ENCODE measurements at places on chromosomes 3 and 15.

GRCh38 chr15:77907824-77908751 is 169.4 kb downstream of the TBC1D2B start:
- DNase-seq, result peak; percentile 86

DNA sequence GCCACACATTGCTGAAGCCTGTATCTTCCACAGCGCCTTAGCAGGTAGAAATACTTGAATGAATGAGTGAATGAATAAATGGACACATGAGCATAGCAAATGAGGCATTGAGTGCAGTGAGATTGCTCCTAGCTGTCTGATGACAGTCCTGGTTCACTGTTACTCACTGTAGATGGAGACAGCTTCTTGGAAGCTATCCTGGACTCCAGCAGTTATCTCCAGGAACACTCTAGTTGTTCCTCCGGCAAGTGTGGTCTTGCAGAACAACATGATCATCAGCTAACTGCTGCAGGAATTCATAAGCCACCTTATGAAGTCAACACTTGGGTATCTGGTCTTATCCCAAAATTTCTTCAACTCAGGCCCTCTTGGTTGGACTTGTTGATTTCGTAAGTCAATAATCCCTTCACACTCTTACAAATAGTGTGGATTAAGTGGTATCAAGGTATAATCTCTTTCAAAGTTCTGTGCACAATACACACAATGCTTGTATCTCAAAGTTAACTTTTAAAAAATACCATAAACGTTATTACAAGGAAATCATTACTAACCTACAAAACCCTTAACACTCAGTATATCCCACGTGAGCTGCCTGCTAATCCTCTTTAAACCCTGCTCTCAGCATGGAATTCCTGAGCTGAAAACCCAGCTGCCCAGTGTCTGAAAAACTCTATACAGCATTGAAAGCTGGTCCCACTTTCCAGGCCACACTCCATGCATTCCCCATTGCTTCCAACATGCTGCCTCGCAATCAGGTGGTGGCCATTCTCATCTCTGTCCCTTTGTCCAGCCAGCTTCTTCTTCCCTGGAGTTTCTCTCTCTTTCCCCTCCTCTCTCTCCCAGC is 14.4 kb upstream of the ZBTB38 start:
- DNase-seq, result no peak

DNA sequence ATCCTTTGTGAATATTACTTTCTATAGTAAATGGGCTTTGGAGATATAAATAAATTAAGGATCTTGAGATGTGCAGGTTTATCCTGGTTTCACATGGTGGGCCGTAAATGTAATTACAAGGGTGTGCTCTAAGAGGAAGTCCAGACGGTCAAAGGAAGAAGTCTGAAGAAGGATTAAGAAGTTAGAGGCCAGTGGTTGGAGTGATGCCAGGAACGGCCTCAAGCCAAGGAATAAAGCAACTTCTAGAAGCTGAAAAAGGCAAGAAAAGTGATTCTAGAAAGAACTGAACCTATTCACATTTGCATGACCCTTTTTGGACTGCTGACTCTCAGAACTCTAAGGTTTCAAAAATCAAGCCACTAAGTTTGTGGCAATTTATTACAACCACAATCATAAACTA is 981.3 kb upstream of the ALCAM start:
- DNase-seq, result no peak

DNA sequence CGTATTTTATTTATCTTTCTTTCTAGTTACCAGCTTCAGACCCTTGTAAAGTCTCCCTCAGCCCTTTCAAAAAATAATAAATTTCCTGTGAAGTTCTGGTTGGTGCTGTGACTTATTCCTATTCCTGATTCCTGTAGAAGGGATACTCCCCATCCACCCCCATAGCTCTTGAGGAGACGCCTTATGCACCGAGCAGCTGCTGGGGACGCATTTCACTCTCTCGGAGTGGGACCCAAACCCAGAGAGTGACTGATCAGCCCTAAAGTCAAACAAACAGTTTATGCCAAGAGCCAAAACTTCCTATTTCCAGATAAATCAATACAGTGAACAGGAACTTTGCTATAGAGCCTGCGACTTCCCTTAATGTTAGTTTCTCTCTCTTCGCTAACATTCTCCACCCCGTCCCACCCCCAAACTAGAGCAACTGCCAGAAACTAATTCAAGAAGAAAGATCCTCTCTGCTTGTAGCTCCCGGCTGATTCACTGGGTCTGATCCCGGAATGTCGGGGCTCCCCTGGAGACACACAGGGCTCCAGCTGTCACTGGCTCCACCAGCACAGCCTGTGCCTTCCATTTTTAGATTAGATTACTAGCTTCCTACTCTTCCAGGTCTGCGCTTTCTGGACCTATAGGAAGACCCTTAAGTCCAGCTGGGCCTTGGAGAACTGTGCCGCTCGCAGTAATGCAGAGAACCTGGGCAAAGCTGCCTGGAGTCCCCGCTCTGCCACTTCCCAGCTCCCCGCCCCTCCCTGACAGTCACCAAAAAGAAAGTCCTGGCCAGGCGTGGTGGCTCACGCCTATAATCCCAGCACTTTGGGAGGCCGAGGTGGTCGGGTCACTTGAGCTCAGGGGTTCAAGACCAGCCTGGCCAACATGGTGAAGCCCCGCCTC is 45.2 kb downstream of the KLHL25 start:
- peak; percentile 3 for DNase-seq

DNA sequence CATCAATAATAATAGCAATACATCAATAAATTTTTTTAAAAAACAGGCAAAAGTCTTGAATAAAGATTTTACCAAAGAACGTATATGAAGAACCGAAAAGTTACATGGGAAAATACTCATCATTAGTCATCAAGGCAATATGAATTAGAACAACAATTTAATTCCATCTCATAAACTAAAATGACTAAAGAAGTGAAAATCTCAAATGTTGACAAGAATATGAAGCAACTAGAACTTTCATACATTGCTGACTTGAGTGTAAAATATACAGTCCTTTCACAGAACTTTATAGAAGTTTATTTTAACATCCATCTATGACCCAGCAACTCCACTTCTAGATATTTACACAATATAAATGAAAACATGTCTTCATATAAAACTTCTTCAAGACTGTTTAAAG is 35.3 kb upstream of the ABHD10 start:
- no peak for DNase-seq

GRCh38 chr3:124926426-124927101 is 8.0 kb downstream of the MUC13 start:
- DNase-seq, result no peak

GRCh38 chr3:127475975-127476705 is 114.4 kb downstream of the TPRA1 start:
- DNase-seq, result no peak

DNA sequence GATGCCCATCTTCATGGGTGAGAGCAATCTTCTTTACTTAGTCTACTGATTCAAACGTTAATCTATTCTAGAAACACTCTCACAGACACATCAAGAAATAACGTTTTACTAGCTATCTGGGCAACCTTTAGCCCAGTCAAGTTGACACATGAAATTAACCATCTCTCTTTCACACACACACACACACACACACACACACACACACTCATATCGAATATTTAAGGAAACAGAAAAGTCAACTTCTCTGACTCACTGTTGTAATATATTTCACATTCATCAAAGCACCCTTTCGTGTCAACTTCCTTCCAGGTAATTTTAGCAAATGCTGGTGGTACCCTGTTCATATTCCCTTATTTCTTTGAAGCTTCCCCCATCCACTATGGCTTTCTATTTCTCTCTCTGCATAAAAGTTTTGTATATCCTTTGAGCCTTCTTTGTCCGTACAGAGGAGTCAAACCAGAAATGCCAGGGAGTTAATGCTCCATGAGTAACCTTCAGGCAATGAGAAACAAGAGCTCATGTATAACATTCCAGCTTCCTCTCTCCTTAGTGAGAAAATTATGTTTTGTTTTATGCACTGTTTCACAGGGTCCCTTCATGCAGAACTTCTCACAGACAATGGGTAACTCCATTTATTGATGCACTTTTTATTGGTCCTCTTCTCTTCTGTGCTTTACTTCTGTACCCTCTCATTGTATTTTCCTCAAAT is 335.5 kb upstream of the CBLB start:
- DNase-seq, result no peak

DNA sequence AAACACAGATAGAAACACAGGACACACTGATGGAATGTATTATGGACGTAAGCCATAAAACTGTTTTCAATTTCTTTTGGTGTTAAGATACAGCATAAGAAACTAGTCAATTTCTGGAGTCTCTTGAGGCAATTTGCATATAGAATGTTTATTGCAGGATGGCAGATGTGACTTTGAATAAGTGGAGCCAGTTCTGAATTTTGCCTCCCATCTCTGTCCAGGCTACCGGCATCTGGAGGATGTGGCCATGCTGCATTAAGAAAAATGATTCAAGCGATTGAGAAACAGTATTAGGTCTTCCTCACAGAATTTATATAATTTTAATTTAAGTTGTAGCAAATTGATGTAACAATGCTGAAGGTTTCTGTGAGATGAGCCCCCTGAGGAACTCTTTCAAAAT is 81.5 kb downstream of the CHST2 start:
- DNase-seq, result no peak

DNA sequence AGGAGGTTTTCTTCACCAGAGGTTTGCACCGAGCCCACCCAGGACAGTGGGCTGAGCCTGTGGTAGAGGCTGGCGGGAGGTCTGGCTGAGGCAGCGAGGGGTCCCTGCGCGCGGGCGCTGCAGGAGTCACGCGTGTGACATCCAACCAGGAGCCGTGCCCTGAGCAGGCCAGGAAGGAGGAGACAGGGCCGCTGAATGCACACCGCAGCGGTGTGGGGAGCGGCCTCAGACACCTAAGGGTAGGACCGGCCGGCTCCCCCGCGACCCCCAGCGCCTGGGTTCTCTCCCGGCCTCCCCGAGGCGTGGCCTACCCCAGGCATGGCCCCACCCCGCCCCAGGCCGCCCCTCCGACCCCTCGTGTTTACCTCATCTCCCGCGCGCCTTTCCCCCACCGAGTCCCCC is 412 bp downstream of the SLC41A3 start:
- DNase-seq, result peak; percentile 70

DNA sequence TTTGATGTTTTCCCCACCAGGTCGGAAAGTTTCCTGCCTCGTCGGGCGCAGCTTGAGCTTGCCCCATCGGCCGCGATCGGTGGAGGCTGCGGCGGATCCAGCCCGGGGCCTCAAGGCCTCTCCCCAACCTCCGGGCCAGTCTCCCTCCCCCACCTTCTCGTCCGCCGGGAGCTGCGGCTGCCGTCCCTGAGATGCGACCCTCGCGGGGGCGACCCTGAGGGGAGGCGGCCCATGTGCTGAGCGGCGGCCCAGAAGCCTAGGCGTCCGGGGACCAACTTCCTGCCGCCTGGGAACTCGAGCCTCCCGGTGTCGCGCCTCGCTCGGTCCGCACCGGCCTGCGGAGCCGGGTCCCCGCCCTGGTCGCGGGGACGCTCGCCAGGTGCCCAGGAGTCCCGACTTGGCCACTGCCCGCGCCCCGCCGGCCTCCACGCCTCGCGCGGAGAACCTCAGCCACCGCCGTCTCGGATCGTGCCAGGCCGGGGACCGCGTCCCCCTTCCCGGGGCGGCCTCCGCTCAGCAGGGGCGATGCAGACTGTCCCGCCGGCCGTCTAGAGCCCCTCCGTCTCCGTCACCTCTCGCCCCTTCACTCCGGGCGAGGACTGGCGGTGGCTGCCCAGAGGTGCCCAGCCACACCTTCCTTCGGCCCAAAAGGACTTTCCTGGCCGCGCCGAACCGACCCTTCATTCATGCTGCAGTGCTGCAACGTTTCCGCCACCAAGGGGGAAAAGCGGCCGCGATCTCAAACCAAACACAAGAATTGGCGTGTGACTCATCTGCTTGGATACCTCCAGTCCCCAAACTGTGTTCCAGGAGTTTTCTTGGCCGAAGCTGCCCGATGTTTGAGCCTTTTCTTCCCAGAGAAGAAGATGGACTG is 656 bp downstream of the SLMAP start:
- DNase-seq, result peak; percentile 68

- no peak for DNase-seq
These were observed 183.5 kb upstream of the PRICKLE2 start for GRCh38 chr3:64408770-64409169.

GRCh38 chr15:43168192-43169107 is 16.8 kb upstream of the CCNDBP1 start:
- no peak for DNase-seq

- DNase-seq, result peak; percentile 70
These were observed 12.9 kb downstream of the OCA2 start for GRCh38 chr15:28086175-28086703.

DNA sequence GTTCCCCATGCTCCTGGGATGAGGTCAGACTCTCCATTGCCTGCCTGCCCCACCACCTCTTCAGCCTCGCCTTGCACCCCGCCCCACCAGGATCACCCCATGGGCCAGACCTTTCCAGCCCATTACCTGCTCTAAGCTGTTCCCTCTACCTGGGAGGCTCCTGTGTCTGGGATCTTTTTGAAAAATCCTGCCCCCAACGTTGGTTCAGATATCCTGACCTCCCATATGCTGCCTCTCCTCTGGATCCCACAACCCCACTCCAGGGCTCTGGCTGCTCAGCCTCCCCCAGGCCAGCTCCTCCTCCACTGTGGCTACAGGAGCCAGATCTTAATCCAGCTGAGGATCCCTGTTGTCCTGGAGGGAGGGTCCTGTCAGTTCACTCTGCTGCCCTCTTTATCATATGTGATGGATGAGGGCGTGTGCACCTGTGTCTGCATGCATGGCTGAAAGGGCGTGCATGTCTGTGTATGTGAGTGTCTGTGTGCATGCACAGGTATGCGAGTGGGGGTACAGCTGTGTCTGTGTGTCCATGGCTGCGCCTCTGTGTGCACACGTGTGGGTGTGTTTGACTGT is 21.7 kb upstream of the ALAS1 start:
- DNase-seq, result no peak

GRCh38 chr3:98232489-98232888 is 31.6 kb upstream of the OR5H6 start:
- DNase-seq, result no peak

- DNase-seq, result peak; percentile 25
These were observed 590 bp upstream of the TRIM71 start for GRCh38 chr3:32817257-32817557.

- no peak for DNase-seq
These were observed 81.4 kb upstream of the PXYLP1 start for GRCh38 chr3:141150081-141150830.

GRCh38 chr15:101618076-101618475 is 34.1 kb downstream of the TM2D3 start:
- DNase-seq, result no peak

GRCh38 chr15:51186181-51186705 is 91.5 kb upstream of the TNFAIP8L3 start:
- no peak for DNase-seq

DNA sequence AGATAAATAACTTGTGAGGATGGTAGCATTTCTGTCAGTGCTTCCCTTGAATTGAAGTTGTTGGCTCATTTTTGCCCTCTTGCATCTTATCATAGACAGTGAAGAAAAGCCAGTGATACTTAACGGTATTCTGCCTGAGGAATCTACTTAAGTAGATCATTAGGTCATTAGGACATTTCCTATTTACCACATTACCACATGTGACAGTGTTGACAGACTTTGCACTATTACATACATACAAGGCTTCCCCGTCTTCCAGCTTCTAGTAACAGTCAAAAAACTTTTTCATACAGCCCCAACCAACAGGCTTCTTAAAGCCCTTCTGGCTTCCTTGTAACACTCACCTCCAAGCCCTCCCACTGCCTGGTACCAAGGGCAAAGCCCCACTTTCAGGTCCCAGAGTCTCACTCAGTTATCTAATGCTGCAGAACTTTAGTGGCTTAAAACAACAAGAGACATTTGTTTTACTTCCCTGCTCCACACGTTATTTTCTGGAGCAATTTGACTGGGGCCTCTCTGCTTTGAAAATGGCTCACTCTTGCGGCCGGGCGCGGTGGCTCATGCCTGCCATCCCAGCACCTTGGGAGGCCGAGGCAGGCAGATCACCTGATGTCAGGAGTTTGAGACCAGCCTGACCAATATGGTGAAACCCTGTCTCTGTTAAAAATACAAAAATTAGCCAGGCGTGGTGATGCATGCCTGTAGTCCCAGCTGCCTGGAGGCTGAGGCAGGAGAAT is 40.0 kb downstream of the ASB7 start:
- DNase-seq, result no peak
